Activated CD8-positive, alpha-beta memory T cell treated with anti-CD3 and anti-CD28 coated beads, Interleukin-2, amount 10 ng/mL, durations not matched to agents 7 days and 5 days (primary cell): ENCODE measurements at places on chromosomes 7 and 10. TPM values are rescaled to one million over a fixed set of nuclear protein-coding genes. Genes with fewer than 3 reads are reported as not detected.

GRCh38 chr10:1048732-1049424, at the start of gene IDI1:
Gene IDI1, minus strand, starts transcription at chr10:1049119. Its CDS starts 116 bp downstream, at chr10:1049003.
- H3K4me1 ChIP-seq = peaks cover 66% of the 10 kb centered on the region
- H3K4me3 ChIP-seq = peak within 1 kb of the TSS; percentile 95
- no peaks in the 10 kb centered on the region for H3K27me3 ChIP-seq
- DNase-seq = peak; percentile 98
- H3K36me3 ChIP-seq = peaks cover 58% of the 10 kb centered on the region
- H3K27ac ChIP-seq = peak within 1 kb of the TSS; percentile 97

- H3K4me3 ChIP-seq = no peak overlapping the region
- DNase-seq = no peak
- H3K4me1 ChIP-seq = no peaks in the 10 kb centered on the region
- no peaks in the 10 kb centered on the region for H3K36me3 ChIP-seq
- no peak overlapping the region for H3K27ac ChIP-seq
- no peaks in the 10 kb centered on the region for H3K27me3 ChIP-seq
These were observed 274.2 kb downstream of the DOCK4 start for GRCh38 chr7:111931958-111932357.

DNA sequence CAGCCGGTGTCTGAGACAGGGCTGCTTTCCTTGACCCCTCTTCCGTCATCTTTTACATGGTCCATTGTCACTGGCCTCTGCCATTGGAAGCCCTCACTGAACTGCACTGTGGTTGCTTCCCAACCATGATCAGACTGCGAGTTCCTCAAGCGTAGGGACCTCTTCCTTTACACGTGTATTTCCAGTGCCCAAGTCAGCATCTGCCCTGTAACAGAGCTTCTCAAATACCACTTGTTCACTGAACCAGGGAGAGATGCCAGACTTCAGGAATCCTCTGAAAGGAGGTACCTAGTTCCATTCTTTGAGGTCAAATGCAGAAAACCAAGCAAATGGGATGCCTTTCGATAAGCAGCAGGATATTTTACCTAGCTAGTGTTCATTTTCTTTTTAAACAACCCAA, 145.1 kb downstream of the NRP1 start:
- no peaks in the 10 kb centered on the region for H3K36me3 ChIP-seq
- H3K4me3 ChIP-seq = no peak overlapping the region
- no peak for DNase-seq
- H3K27ac ChIP-seq = no peak overlapping the region

DNA sequence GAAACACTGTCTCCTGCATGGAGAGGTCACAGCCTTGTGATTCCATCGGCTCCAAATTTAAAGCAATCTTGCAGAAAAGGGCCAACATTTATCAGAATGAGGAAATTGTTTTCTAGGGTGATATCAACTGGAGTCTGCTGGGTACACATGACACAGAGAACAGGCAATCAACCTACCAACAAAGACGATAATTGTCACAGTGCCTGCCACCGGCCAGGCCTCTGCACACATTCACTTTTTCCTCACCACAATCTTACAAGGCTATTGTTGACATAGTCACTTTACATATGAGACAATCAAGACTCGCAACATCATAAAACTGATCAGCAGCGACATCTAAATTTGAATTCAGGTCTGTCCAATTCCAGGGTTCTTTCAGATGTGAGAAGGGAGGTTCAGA, 189.4 kb downstream of the KCNMA1 start:
- no peak for DNase-seq
- no peak overlapping the region for H3K27ac ChIP-seq
- H3K4me3 ChIP-seq = no peak overlapping the region
- H3K4me1 ChIP-seq = no peaks in the 10 kb centered on the region

KEL gene
- total RNA-seq = 0.70 TPM

GRCh38 chr7:100621554-100621953, 9.2 kb downstream of the MOSPD3 start:
- no peak for DNase-seq
- peaks cover 1% of the 10 kb centered on the region for H3K36me3 ChIP-seq
- peaks cover 29% of the 10 kb centered on the region for H3K4me1 ChIP-seq

- peaks cover 15% of the 10 kb centered on the region for H3K27me3 ChIP-seq
- DNase-seq = no peak
- no peak overlapping the region for H3K4me3 ChIP-seq
- no peak overlapping the region for H3K27ac ChIP-seq
These were observed 20.8 kb downstream of the GHRHR start for GRCh38 chr7:30984359-30985107.

- no peak overlapping the region for H3K27ac ChIP-seq
- H3K4me1 ChIP-seq = peaks cover 6% of the 10 kb centered on the region
- H3K4me3 ChIP-seq = no peak overlapping the region
- H3K27me3 ChIP-seq = peaks cover 3% of the 10 kb centered on the region
- H3K36me3 ChIP-seq = no peaks in the 10 kb centered on the region
- peak; percentile 8 for DNase-seq
These were observed 290.8 kb upstream of the ZNF32 start for GRCh38 chr10:43939389-43939938.

- H3K27ac ChIP-seq = peak overlapping the region; percentile 98
- peaks cover 54% of the 10 kb centered on the region for H3K36me3 ChIP-seq
- peaks cover 83% of the 10 kb centered on the region for H3K4me1 ChIP-seq
- no peaks in the 10 kb centered on the region for H3K27me3 ChIP-seq
These were observed 874 bp downstream of the GIMAP5 start for GRCh38 chr7:150738092-150738491.

SFTPA2 gene
- total RNA-seq = not detected

SYT15B gene
- total RNA-seq = 0.58 TPM

- no peaks in the 10 kb centered on the region for H3K4me1 ChIP-seq
- no peak for DNase-seq
- no peak overlapping the region for H3K27ac ChIP-seq
- H3K4me3 ChIP-seq = no peak overlapping the region
These were observed 1195.8 kb downstream of the SORCS1 start for GRCh38 chr10:105968666-105969065.

DNA sequence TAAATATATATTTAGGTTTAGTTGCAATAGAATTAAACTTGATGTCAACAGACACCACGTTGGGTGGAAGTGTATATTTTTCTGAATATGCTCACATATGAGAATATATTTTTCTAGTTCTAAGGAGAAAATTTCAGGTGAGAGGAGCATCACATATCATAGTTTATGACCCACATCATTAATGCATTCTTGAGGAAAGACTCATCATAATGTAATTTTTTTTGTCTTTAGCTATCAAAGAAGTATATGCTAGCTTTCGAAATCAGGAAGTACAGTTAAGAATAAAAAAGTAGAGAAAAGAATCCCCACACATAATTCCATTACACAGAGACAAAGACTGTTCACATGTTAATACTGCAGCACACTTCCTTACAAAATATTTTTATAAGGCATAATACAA, 30.4 kb downstream of the A1CF start:
- H3K4me1 ChIP-seq = no peaks in the 10 kb centered on the region
- peaks cover 37% of the 10 kb centered on the region for H3K27me3 ChIP-seq
- H3K27ac ChIP-seq = no peak overlapping the region

GRCh38 chr7:131103997-131104396, 223.7 kb upstream of the MKLN1 start:
- H3K4me3 ChIP-seq = no peak overlapping the region
- DNase-seq = no peak

DNA sequence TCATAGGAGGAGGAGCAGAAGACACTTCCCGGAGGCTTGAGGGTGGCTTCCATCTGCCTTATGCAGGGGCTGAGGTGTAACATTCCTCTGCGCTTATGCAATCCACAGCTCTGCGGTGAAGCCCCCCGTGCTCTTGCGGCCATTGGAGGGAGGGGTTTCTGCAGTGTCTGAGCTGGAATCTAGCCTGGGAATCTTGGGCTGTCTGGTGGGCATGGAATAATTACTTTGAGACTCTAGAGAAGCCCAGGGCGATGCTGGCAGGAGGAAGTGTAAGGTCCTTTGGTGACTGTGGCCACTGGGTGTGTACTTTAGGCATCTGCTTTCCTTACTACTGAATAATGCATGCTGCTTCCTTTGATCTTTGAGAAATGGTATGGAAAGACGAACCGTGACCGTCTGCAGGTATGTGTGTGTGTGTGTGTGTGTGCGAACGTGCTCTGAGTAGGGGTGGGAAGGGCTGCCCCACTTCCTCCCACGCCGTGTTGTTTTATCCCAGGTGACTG, 181.0 kb downstream of the PRPF18 start:
- no peaks in the 10 kb centered on the region for H3K36me3 ChIP-seq
- peaks cover 15% of the 10 kb centered on the region for H3K27me3 ChIP-seq
- no peak overlapping the region for H3K27ac ChIP-seq
- no peak for DNase-seq
- H3K4me3 ChIP-seq = no peak overlapping the region
- H3K4me1 ChIP-seq = no peaks in the 10 kb centered on the region

- H3K4me1 ChIP-seq = no peaks in the 10 kb centered on the region
- no peak overlapping the region for H3K27ac ChIP-seq
- no peak overlapping the region for H3K4me3 ChIP-seq
- H3K27me3 ChIP-seq = peaks cover 23% of the 10 kb centered on the region
These were observed 70.2 kb downstream of the EVX1 start for GRCh38 chr7:27312820-27313219.

DNA sequence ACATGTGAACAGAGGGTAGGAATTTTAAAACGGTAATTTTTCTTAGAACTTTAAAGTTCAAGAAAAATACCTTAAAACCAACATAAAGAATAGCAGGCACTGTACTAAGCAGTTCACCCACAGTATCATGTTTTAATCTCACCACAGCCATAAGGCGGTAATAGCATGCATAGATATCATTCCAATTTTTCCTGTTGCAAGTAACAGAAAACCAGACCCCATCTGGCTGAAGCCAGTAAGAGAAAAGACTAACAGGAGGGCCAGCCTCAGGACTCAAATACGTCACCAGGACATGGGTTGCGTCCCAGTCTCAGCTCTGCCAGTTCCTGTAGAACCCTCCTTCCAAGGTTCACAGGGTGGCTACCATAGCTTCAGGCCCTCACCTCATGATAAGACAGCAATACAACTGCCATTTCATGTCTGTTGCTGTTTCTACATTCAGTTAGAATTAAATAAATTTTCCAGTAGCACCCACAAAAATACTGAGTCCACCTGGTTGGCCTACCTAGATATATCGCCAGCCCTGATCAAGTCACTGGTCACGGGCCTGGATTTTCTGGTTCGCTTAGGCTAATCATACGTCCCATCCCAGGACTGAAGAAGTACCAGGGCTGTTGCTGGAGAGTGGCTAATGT, 2.0 kb upstream of the RNF32 start:
- H3K36me3 ChIP-seq = peaks cover 9% of the 10 kb centered on the region
- peaks cover 33% of the 10 kb centered on the region for H3K27me3 ChIP-seq
- no peak overlapping the region for H3K4me3 ChIP-seq
- H3K4me1 ChIP-seq = peaks cover 21% of the 10 kb centered on the region

CHST3 gene
- not detected for total RNA-seq

GRCh38 chr7:18590241-18590640, 94.7 kb downstream of the HDAC9 start:
- H3K27me3 ChIP-seq = no peaks in the 10 kb centered on the region
- H3K4me1 ChIP-seq = no peaks in the 10 kb centered on the region
- H3K36me3 ChIP-seq = no peaks in the 10 kb centered on the region
- no peak overlapping the region for H3K4me3 ChIP-seq
- no peak overlapping the region for H3K27ac ChIP-seq

FZD1 gene
- not detected for total RNA-seq

DNA sequence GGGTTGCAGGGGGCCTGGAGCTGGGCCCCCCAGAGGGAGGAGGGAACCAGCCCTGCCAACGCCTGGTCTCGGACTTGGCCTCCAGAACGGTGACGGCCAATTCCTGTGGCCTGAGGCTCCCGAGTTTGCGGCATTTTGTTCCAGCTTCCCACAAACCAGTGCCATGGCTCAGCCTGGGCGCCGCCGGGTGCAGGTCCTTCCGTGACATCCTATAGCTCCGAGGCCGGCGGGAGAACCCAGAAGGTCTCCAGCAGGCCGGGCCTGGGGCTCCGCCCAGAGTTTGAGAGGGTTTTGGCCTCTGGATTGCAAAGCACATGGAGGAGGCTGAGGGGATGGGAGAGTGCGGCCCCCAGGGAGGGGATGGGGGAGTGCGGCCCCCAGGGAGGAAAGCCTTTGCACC, 92.6 kb downstream of the UNCX start:
- no peaks in the 10 kb centered on the region for H3K36me3 ChIP-seq
- H3K27me3 ChIP-seq = peaks cover 6% of the 10 kb centered on the region
- DNase-seq = no peak
- H3K27ac ChIP-seq = no peak overlapping the region

NT5C3A gene
- total RNA-seq = 52.7 TPM

MOGAT3 gene
- not detected for total RNA-seq

DNA sequence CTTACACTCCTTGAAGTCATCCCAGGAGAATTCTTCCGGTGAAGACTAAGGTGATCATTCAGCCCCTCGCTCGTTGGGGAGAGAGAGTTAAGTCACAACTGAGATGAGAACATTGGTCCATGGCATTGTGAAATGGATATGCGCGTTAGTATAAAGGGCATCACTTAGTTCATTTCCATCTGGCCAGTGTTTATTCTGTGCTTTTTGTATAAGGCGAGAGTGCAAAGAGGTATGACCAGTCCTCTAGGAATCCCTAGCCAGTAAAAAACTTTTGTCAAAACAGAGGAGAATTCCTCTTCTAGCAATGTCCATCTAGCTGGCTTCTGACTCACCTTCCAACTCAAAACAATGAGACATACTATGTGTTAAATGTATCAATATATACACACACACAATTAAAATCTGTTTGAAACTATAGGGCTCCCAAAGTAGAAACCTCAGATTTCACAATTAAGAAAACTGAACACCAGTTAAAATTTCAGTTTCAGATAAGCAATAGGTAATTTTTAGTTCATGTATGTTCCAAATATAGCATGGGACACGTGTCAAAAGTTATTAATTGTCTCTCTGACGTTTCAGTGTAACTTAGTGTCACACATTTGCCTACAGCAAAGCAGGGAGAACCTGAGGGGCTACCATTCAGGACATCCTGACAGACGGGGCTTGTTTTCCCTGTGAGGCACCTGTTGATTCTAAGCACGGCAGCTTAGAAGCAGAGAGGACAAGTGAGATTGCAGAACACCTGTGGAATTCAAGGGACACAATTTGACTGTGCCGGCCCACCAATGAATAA, 158.9 kb downstream of the KLF6 start:
- peaks cover 2% of the 10 kb centered on the region for H3K36me3 ChIP-seq
- peaks cover 17% of the 10 kb centered on the region for H3K4me1 ChIP-seq
- H3K4me3 ChIP-seq = no peak overlapping the region
- DNase-seq = no peak
- peaks cover 7% of the 10 kb centered on the region for H3K27me3 ChIP-seq

MARVELD1 gene
- total RNA-seq = 2.8 TPM

- peak overlapping the region; percentile 96 for H3K27ac ChIP-seq
- H3K27me3 ChIP-seq = no peaks in the 10 kb centered on the region
- H3K36me3 ChIP-seq = peaks cover 57% of the 10 kb centered on the region
- H3K4me3 ChIP-seq = peak overlapping the region; percentile 55
- H3K4me1 ChIP-seq = peaks cover 91% of the 10 kb centered on the region
These were observed 40.7 kb downstream of the TARP start for GRCh38 chr7:38232502-38233366.

DNA sequence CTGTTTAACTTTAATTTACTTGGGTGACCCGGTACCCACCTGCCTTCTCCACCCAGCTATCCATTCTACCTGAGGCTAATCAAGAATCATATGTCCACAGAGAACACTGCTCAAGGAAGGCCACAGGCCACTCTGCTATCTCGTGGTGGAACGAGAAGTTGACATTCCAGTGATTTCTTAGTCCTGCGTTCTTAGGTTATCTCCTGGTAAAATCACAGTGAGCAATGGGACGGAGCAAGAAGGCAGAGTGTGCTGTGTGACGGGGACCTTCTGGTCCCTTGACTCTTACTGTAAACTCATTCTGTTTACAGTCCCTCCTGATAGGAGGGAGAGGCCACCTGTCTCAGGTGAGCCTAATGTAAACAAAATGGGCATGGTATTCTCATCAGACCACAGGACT, 256.6 kb downstream of the TNS3 start:
- H3K36me3 ChIP-seq = no peaks in the 10 kb centered on the region
- no peak for DNase-seq
- H3K4me3 ChIP-seq = no peak overlapping the region
- no peak overlapping the region for H3K27ac ChIP-seq
- no peaks in the 10 kb centered on the region for H3K4me1 ChIP-seq
- H3K27me3 ChIP-seq = no peaks in the 10 kb centered on the region
